ENCODE measurements at places on chromosomes 5 and 9.

GRCh38 chr5:174064171-174064570 is 18.7 kb downstream of the NSG2 start:
- DNase-seq, result no peak

DNA sequence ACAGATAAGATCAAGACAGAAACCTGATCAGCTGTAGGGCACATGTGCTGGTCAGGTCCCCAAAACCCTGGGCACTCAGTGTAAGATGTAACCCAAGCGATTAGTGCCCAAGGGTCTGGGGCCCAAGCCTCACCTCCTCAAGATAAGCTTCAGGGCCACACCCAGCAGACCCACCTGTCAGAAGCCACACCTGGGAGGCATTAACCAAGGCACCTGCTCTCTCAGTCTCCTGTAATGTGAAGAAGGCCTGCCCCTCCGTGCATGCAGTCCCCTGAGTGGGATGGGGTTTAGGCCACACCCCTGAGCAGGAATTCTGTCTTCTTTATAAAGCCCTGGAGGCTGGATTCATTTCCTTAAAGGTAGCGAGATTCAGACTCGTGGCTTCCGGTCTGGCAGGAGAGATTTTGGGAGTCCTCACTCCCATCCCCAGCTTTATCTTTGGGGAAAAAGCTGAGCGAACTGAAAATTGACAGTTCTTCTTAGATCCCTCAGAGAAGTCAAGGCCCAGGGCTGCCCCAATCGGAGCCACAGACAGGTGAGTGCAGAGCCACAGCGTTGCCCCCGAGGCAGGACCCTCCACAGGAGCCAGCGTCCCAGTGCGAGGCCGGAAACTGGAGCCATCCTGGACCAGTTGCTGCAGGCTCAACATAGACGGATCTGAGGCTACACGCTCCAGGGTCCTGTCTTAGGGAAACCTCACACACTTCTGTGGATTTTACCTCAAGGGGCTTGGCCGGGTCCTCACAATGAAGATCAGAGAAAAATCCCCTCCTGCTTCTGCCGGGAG is 357.6 kb upstream of the IRX4 start:
- no peak for DNase-seq

DNA sequence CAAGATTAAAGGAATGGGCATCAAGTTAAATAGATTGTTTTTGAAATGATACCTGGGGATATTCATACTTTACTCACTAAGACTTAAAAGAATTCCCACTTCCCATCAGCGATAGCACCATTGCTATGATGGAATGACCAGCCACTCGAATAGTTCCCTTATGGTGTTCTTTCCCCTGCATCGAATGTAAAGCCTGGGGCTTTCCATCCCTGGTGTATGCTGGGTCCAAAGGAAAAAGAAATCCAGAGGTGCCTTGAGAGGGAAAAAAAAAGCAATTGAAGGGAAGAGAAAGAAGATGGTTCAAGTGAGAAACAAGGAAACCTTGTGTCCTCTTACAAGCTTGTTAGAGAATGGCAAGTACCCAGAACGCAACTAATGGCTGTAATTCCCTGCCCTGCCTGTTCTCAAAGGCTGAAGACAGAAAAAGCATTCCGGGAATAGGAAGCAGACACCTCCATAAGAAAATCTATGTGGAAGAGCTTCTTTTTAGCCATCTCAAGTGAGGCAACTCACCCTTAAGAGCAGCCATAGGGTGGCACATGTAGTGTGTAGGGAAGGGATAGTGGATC is 351.1 kb upstream of the DAB2 start:
- no peak for DNase-seq

GRCh38 chr5:62231576-62231975 is 74.4 kb upstream of the KIF2A start:
- DNase-seq, result no peak

GRCh38 chr5:31860726-31861433 is 221.9 kb downstream of the PDZD2 start:
- peak; percentile 70 for DNase-seq

- DNase-seq, result no peak
Observed at GRCh38 chr5:18954239-18954638, 1033.8 kb downstream of the CDH18 start.

DNA sequence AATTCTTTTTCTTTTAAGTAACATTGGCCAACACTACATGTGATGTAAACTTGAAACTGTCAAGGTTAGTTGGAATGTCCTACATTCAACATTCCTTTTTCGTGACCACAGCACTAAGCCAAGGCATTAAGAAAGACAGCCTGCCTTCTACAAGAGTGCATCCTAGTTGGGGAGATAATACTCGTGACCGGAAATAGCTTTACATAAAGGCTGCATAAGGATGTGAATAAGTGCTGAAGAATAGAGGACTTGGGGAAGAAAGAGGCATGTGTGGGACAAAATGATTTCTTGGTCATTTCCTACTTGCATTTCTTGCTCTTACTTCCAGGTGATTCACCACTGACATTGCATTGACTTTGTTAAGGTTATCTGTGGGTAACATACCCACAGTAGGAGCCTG is 282.0 kb downstream of the DMRT2 start:
- DNase-seq, result peak; percentile 55

DNA sequence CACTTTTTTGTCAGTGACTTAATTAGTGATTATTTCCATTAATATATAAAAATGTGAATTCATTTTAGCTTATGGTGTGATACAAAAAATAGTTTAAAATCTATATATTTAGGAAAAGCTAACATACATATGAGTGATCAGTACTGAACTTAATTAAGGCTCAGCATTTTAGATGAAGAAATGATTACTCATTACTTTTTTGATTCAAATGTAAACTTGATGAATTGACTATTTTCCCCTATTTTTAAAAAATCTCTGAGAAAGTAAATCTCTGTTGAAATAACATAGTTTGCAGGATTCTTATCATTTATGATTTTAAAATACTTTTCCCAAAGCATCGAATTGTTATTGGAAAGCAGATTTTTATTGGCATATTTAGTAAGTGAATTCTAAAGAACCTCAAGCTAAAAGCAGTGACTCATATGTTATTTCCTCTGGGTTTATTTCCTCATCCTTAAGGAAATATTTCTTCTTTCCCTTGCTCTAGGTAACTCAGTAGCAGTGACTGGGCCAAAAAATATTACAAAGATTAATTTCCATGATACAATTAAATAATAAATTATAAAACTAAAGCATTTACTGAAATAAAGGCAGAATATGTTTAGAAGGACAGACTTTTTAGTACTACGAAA is 290.6 kb downstream of the FER start:
- DNase-seq, result peak; percentile 49

DNA sequence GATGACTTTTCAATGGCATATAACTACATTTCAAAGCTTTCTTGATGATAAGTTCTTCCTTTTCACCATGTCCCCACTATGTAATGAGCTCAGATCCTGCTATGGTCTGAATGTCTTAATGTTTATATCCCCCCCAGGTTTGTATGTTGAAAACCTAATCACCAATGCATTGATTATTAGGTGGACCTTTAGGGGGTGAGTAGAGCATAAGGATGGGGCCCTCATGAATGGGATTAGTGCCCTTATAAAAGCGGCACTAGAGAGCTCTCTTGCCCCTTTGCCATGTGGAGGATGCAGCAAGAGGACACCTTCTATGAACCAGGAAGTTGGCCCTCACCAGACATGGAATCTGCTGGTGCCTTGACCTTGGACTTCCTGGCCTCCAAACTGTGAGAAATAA is 316.8 kb downstream of the ARHGEF28 start:
- DNase-seq, result no peak

- no peak for DNase-seq
Observed at GRCh38 chr5:52107210-52107905, 680.4 kb upstream of the ITGA1 start.

DNA sequence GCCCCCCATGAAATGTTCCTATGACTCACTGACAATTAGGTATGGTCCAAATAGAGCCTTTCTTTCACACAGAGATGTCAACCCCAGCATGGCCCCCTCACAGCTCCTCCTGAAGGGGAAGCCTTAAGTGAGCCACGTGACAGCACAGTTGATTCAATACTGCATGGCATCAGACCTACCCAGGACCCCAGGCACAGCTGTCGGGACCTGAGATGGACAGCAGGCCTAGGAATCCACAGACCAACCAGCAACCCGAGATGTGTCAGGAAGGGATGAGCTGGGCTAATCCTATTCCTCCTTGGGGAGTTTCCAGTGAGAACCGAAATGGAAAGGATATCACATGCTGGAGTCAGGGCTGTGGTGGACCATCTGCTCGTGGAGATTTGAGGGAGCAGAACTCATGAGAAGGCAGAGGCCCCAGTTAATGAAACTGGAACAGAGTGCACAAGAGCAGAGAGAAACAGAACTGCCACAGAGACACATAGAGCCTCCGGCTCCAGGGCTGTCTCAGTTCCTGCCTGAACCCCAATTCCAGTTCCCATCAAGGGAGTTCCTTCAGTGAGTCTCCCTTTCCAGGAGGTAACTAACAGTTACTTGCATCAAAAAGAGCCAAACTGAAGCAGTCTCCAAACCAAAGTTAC is 42.1 kb upstream of the SMIM23 start:
- no peak for DNase-seq

DNA sequence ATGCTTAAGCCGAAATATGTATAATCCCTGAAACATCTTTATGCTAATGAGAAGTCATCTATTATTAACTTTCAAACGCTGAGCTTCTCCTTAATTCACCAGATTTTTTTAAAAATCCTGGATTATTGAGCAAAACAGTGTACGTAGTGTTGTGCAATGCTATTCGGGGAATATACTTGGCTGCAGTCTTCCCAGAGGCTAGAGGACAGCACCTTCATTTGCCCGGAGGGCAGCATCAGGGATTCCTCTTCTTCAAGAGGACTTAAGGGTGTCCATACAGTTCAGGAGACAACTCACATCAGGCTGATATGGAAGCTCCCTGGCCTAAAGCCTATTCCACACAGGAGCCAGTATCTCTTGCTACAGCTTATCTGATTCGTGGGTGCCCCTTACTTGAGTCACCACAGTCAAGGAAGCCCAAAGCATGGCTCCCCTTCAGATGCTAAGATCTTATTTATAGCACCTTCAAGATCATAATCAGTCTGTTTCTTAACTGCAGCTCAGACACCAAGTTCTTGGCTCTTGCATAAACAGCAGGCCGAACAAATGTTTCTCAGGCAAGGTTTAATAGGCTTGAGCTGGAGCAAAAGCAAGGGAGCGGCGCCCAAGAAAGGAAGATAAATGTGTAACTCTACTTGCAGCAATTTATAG is 29.4 kb downstream of the NUTM2F start:
- DNase-seq, result no peak

- DNase-seq, result no peak
Observed at GRCh38 chr5:16791904-16792597, 144.0 kb downstream of the MYO10 start.

GRCh38 chr9:137405677-137406081 is 17.3 kb downstream of the EXD3 start:
- DNase-seq, result no peak

GRCh38 chr9:35575478-35575877 is 29.6 kb upstream of the TESK1 start:
- DNase-seq, result no peak

DNA sequence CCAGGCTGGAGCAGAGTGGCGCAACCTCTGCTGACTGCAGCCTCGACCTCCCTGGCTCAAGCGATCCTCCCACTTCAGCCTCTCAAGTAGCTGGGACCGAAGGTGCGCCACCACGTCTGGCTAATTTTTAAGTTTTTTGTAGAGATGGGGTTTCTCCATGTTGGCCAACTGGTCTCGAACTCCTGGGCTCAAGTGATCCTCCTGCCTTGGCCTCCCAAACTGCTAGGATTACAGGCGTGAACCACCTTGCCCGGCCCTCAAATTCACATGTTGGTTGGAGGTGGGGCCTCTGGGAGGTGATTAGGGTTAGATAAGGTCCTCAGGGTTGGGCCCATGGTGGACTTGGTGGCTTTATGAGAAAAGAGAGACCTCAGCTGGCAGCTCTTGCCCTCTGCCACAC is 10.1 kb downstream of the LCN12 start:
- no peak for DNase-seq

DNA sequence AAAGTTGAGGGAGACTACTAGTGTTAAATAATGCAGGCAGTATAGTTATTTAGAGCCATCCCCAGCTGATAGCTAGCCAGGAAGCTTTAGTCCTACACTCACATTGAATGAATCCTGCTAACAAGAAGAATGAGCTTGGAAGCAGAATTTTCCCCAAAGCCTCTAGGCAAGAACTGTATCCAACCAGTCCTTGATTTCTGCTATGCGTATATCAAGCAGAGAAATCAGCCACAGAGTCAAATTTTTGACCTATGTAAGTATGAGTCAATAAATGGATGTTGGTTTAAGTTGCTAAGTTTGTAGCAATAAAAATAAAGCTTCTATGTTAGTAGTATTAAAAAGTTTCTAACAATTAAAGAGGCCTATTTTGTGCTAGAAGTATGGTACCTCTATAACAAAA is 672.1 kb upstream of the CHD1 start:
- DNase-seq, result no peak

DNA sequence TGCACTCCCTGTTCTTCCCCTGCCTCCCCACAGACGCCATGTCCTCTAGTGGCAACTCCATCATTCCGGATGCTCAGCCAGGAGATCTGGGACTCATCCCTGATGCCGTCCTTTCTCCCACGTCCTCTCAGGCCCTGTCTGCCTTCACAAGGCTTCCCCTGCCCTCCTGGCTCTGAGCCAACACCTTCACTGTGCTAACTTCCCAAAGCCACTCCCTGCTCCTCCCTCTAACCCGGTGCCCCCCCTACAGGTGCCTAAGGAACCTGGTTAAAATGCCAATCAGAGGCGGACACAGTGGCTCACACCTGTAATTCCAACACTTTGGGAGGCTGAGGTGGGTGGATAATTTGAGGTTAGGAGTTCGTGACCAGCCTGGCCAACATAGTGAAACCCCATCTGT is 67.6 kb downstream of the LMX1B start:
- no peak for DNase-seq

GRCh38 chr9:108383796-108384195 is 472.0 kb downstream of the ACTL7B start:
- DNase-seq, result no peak

Measured in epithelial cell of esophagus (primary cell).